NB4 (cell line): ENCODE measurements at places on chromosomes 2 and 18.
A peak's percentile ranks its signal among the peaks of the same experiment; 100 is the strongest.

DNA sequence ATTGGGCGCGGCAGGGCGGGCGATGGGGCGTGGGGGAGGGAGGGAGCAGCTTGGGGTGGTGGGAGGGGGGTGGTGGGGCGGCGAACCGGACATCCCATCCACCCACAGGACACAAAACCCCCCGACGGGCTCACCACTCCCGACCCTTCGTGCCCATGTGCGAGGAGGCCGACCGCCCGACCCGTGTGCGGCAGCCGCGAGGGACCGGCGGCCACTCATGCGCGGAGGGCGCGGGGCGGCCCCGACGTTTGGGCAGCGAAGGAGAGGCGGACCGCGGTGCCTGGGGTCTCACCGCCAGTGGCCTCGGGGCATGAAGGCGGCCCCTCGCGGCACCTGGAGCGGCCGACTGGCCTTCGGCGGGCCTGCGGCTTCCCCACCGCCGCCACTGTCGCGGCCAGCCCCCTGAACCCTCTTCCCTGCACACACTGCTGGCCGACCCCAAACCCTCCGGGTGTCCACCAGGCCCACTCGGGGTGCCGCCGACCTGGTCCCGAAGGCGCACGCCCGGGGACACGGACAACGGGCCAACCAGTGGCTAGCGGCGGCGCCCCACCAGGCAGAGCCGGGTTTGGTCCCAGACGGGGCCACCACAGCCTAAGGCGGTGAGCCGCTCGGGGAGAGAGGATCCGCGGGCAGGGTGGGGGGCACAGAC lies 94.6 kb upstream of the ANKRD30BL start:
- no peak for DNase-seq

DNA sequence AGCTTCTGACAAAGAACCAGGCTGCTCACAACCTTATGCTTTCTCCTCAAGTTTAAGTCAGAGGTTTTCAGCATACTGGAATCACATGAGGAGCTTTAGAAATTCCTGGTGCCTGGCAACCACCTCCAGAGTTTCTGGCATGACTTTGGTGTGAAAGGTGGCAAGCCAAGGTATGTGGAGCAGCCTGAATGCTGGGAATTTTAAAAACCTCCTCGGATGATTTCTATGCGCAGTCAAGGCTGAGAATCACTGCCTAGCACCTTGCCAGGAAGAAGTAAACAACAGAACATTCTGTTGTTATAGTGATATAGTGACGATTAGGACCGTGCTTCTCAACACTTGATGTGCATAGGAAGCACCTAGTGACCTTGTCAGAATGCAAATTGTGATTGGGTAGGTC lies 11.7 kb downstream of the CCBE1 start:
- DNase-seq, result no peak

DNA sequence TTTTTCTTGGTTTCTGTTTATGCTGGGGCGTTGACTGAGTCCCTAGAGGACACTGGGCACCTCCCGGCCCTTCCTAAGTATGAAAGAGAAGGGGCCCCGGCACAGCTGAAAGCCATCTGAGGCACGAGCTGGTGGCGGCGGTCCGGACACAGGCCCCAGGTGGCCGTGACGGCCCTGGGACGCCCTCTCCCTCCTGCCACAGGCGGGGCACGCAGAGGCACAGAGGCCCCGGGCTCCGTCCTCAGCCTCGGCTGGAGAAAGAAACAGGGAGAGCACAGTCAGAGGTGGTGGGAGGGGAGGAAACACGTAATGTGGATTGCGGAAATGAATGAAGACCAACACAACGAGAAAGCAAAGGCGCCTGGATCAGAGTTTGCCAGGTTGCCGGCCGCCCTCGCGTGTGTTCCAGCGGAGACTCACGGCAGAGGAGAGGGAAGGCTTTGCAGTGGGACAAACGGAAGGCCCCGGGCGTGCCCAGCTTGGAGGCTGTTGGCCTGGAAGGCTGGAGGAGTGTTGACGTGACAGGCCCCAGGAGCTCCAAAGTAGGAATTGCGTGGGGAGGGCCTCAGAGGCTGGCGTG lies 119.1 kb downstream of the PTGR3 start:
- DNase-seq, result no peak

GRCh38 chr2:172985139-172985892 lies 90.3 kb upstream of the MAP3K20 start:
- peak; percentile 27 for DNase-seq

GRCh38 chr2:36559221-36559942 lies 38.6 kb downstream of the FEZ2 start:
- DNase-seq, result no peak

GRCh38 chr18:55647331-55647730 lies 59.3 kb upstream of the TCF4 start:
- DNase-seq, result no peak

DNA sequence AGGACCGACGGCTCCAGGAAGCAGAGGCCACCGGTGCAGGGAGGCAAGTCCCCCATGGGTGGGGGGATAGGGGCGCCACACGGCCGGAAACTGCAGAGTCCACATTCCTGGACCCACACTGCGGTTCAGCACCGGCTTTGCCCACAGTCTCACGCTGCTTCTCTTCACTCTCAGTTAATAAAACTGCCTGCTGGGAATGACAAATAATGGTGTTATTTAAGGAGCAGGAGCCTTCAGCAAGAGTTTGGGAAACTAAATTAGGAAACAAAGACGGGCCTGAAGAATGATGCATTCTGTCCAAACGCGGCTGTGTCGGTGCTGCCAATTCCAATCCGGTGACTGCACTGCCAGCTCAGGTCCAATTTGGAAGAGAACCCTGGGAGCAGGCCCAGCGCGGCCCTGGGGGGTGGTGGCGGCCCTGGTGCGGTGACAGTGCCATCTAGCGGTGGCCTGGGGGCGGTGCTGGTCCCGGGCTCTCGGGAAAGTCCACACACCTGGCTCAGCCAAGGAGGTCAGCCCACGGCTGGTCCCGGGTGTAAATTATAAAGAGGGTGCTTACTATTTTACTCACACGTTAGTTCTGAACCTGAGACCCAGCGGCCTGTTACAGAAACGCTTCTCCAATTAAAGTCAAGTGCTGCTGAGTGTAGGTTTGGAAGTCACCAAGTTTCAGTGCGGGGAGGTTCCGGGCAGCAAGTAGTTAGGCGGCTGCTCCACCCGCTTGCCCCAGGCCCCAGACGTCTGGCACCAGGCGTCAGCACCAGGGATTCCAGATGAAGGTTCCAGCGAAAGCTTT lies 73.1 kb upstream of the PXDN start:
- peak; percentile 50 for DNase-seq

GRCh38 chr18:32093523-32093922 lies 1.8 kb downstream of the RNF138 start:
- peak; percentile 38 for DNase-seq

DNA sequence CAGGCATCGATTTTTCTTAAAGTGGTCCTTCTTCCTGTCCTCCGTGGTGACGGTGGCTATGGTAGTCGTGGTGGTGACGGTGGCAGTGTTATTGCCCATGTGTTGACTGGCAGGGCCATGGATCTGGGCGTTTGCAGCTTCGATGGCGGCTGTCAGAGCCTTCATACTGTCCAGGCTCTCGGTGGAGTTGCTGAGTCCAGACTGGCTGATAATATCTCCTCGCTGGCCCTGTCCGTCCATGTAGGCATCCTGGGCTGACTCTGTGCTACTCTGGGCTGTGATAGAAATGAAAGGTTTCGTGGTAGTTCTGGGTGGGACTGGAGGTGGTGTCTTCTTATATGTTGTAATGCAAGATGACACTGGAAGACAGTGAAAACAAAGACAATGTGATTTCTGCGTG lies 131.9 kb downstream of the TGIF1 start:
- no peak for DNase-seq

DNA sequence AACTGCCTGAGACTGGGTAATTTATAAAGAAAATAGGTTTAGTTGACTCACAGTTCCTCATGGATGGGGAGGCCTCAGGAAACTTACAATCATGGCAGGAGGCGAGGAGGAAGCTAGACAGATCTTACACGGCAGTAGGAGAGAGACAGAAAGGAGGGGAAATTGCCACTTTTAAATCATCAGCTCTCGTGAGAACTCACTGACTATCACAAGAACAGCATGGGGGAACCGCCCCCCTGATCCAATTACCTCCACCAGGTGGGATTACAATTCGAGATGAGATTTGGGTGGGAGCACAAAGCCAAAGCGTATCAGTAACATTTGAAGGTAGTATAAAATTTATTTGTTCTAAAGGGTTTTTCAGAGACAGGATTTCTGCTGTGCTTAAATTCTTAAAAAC lies 5.4 kb downstream of the GALM start:
- no peak for DNase-seq

DNA sequence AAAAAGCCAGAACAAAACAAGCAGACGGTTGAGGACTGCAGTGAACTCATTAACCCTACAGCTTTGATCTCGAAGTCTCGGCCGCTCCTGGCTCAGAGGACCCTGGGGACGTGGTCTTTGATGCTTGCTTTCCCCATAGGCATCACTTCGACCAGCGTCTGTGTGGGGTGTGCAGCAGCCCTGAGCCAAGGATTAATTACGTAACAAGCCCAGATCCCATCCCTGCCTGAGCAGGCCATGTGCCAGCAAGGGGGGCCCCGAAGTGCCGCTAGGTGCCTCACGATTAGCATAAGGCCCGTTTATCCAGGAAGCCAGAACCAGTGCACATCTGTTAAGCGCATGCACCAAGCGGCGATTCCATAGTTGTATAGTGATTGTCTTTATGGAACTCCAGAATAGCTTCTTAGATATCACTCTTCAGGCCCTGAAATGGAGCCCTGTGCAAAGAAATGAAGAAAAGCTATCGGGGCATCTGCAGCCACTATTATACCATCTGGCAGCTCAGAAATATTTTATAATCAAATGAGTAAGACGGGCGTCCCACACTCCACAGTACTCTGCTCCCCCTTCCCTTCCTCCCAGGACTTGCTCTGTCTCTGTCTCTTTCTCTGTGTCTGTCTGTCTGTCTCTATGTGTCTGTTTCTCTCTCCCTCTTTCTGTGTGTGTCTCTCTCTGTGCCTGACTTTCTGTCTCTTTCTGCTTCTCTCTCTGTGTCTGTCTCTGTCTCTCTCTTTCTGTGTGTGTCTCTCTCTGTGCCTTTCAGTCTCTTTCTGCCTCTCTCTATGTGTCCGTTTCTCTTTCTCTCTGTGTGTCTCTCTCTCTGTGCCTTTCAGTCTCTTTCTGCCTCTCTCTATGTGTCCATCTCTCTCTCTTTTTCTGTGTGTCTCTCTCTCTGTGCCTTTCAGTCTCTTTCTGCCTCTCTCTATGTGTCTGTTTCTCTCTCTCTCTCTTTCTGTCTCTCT lies 41.7 kb downstream of the HPCAL1 start:
- peak; percentile 74 for DNase-seq

DNA sequence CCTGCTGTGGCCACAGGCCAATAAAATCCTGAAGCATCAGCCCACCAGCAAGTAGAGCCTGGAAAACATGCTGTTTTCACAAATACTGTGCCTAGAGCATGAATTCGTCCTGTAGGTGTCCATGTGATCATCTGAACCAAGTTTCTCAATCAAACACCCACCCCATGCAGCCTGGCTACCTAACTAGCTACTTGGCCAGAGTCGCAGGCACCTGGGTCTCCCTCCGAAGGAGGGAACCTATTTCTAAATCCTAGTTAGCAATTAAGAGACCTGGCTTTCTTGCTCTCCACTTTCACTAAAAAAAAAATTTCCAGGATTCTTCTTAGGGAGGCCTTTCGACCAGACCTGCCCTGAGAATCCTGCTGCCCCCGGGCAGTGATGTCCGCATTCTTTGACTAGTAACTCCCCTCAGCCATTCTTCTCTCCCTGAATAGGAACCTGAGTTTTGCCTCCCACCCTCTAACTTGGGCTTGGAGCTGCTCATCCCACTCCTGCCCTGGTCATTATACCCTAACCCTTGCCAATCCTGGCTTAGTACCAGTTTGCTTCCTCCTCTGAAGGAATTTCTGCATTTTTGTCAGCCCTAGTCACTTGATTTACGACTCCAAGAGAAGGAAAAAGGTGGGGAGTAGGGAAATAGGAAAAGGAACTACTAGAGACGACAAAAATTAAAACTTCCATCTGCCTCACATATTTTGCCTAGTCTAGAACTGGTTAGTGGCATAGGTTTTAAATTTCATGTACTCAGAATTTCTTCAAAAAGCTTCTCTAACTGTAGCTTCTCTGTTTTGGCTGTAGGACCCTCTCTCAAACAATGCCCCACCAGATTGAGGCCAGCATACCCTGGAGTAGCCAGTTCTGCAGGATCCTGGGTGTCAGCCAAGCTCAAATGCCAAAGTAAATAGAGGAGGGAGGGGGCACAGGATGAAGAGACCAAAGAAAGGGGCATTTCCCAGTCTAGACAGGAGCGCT lies 25.4 kb upstream of the TANK start:
- no peak for DNase-seq

DNA sequence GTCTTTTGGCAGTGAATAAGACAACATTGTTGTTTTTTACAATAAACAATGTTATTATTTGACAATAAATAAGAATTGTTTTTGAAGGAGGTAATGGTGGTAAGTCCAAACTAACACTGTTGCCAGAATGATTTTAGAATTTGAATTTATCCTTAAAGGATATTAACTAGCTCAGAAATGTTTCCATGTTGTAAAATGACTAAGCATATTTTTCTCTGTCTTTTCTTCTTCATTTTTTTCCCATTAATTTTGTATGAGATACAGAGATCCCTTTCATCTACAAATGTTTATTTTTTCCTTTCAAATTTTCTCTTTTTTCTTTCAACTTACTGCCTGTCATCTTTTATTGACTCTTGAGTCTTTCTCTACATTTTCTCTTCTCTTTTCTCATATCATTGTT lies 66.5 kb upstream of the DOCK10 start:
- DNase-seq, result no peak

DNA sequence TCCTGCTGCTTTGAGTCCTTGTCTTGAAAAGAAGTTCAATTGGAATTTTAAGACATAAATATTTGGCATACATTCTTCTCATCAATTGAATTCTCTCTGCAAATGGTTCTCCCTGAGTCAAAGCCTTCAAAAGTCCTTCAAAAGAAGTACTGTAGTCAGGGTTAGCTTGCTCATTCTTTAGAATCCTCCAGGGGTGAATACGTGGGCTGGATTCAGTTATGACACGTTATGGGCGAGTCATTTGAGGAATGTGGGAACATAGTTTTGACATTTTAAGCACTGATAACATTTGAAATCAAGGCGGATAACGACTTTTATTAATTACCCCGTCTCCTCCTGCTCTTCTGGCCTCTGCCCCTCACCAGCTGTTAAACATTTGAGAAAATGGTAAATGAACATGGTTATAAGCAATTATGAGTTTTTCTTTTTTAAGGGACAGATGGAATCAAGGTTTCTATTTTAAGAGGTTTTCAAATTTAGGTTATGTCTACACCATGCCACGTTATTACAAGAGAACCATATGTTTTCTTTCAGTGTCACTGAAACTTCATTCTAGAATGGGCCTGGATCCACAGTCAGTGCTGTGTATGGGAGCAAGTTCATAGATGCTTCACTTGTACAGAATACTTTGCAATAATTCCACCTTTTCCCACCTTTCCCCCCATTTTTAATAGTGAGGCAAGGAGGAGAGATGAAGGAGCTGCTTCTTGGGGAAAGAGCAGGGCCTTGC lies 273.1 kb downstream of the TSN start:
- DNase-seq, result no peak

DNA sequence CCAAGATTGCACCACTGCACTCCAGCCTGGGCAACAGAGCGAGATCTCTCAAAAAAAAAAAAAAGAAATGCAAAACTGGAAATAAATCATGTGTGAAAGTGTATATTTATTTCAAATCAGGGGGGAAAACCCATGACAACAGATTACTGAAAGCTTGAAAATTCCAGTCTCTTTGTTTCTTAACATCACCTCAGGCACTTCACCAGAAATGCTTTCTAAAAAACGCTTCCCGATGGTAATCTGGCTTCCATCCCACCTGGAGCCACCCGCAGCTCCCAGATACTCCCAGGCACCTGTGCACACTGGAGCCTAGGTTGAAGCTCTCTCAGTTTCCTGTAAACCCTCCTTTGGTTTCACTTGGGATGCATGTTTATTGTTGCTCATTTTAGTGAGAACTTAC lies 7.2 kb upstream of the ITGB6 start:
- no peak for DNase-seq
